ENCODE measurements at places on chromosomes 7 and 10. TPM values are rescaled to one million over a fixed set of nuclear protein-coding genes. Genes with fewer than 3 reads are reported as not detected.

- no peak for DNase-seq
These were observed 6.0 kb downstream of the EGFR start for GRCh38 chr7:55024776-55025175.

GRCh38 chr10:18097524-18097923 lies 42.7 kb upstream of the CACNB2 start:
- no peak for DNase-seq

- no peak for DNase-seq
These were observed 4.6 kb downstream of the PAPSS2 start for GRCh38 chr10:87664276-87664701.

- no peak for DNase-seq
These were observed 523.9 kb downstream of the SUGCT start for GRCh38 chr7:40658729-40659128.

Gene OR2A7
- 0.19 TPM for polyA plus RNA-seq

- no peak for DNase-seq
These were observed 178.7 kb upstream of the PPP2R2D start for GRCh38 chr10:131722121-131722520.

DNA sequence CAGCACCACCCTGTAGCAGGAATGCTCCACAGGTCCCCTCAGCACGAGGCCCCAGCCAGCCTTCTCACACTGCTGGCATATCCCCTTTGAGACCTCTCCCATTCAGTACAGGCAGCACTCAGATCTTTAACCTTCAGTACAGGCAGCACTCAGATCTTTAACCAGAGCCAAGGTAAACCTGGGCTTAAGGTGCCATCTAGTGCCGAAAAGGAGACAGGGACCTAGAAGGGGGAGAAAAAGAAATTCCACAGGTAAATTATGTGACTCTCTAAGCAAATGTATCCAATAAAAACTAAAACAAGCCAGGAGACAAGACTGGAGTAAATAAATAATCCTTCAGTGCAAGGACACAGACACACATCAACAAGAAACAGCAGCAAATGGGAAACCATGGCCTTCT lies 358.6 kb downstream of the PTPRN2 start:
- DNase-seq, result no peak

DNA sequence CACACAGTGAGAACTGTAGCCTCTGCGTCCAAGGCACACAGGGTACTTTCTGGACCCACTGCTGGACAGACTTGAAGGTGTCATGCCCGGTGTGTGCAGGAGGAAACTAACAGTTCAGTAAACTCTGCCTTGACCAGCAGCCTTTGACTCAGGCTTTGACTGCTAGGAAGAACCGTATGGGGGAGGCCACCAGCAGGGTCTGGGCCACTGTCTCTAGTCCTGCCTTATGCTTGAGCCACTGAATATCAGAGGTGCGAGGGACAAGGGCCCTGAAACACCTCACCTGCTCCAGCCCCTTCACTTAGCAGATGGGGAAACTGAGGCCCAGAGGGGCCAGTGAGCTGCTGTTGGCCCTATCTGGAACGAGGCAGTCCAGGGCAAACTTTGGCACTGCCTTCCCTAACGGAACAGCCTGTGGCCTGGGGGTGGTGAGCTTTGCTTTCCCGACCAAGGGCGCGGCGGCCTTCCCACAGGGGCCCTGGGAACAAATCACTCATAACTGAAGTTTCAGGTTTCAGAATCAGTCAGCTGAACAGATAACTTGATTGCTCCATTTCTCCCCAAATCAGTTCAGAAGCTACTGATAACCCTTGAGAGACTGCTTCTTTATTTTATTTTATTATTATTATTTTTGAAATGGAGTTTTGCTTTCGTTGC lies 130.0 kb downstream of the FAM53B start:
- DNase-seq, result no peak

GRCh38 chr7:3415861-3416312 lies 114.8 kb downstream of the SDK1 start:
- DNase-seq, result no peak

DNA sequence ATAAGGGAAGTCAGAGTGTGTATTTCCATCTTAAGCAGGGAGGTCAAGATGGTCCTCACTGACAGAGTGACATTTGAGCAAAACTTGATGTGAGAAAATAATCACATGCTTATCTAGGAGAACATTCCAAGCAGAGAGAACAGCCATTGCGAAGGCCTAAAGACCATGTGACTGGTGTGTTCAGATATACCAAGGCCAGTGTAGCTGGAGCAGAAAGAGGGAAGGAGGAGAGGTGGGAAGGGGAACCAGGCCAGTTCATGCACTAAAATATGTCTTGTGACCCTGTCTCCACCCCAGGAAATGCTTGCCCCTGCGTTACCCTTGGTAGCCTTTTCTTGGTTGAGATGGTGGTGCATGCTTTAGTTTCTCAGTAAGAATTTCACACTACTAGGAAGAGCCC lies 77.4 kb downstream of the CACNB2 start:
- no peak for DNase-seq
